ENCODE measurements at places on chromosomes 2 and 18.

DNA sequence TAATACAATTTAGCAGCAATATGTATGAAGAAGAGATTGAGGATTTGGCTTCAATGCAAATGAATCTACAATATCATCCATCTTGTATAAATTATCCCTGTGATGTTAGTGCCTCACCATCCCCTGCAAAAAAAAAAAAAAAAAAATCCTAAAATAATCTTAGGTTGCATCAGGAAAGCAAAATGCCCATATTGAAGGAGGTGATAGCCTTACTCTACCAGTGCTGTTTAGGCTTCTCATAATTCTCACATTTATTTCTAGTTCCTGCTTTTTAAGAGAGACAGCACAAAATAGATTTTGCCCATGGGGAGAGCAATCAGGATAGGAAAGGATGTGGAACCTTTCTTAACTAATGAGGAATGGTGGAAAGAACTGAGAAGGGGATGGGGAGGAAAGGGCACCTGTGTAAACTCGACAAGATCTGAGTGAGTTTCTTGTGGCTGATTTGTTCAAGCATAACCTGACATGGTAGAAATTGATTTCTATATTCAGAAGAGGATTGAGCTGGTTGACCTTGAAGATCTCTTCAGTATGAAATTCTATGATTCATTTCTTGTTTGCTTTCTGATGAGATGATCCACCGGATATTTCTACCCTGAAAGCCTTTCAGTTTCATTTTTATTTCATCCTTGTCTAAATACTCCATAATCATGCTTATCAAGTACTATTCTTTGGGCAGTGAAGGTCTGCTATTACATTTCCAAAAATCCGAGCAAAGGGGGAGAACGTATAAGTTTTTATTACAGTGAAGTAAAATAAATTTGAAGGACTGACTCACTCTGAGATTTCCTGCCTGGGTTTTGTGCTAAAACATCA lies 391.2 kb downstream of the PTPRM start:
- no peak for DNase-seq

GRCh38 chr18:58104096-58104495 lies 60.1 kb downstream of the NEDD4L start:
- DNase-seq = no peak

- no peak for DNase-seq
Measured at GRCh38 chr18:59051470-59052165, 88.1 kb upstream of the SEC11C start.

DNA sequence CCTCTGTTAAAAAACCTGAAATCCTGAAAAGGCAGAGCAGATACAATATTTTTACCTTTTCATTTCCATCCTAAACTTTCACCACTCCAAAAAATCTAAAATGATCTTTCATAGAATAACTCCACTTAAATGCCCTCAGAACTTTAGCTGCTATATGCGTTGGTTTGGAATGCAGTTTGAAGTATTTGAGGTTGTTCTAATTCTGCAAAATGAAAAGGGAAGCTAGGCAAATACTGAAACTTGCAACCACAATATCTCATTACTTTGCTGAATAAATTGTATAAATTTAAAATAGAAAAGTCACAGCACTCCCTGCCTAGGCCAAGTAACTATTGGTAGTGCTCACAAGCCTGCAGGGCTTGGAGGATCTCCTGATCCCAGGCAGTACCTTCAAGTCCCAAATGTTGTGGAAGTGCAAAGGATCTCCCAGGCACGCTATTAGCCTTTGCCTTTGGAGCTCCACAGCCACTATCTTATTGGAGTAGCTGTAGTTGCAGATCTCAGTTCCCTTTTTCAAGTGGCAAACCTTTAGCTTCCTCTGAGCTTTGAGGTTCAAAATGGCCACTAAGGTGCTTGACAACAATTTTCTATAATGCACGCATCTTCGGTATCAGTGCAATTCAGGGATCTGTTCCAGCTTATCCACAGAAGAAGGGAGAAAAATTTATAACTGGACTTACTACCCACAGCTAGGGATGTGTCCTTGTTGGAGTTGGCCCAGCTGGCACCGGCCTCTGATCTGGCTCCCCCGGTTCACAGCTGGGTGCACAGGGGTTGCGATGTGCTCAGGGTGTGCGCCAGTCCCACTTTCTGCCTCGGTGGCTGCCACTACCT lies 43.4 kb upstream of the ANKRD62 start:
- DNase-seq = no peak

GRCh38 chr2:151718247-151718646 lies 16.0 kb downstream of the NEB start:
- DNase-seq = no peak

Data from central memory CD4-positive, alpha-beta T cell (primary cell).